ENCODE measurements at places on chromosomes 11 and 22.

- no peak for DNase-seq
These were observed 15.2 kb downstream of the MRGPRG start for GRCh38 chr11:3203221-3204043.

DNA sequence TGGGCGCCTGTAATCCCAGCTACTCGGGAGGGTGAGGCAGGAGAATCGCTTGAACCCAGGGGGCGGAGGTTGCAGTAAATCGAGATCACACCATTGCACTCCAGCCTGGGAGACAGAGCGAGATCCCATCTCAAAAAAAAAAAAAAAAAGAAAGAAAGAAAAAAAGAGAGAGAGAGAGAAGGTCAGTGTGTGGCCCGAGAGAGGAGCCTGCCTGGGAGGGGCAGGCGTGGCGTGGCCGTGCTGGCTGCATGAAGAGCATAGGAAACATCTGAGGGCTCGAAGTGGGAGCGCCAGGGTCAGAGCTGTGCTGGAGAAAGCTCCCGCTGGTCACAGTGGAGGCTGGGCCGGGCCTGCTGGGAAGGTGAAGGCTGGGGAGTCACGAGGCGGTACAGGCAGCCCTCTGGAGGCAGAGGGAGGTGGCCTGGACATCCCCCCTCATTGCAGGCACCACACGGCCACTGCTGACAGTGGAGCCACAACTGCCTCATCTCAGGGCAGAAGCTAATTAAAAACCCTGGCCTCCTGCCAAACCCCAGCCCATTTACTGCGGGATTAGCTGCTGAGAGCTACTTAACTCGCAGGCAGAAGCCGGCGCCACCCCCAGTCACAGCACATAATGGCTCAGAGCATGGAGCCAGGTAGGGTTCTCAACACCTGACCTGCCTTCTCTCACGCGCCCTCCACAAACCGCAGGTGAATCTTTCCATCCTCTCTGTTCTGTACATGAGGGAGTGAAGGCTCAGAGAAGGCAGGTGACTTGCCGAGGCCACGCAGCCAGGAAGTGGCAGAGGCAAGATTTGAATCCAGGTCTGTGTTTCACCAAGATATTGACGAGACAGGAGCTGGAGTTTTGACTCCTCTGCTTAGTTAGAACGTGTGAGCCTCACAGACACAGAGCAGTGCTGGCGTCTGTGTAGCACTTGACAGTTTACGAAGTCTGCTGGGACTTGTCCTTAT lies 32.6 kb downstream of the NFAM1 start:
- DNase-seq: no peak

- DNase-seq: no peak
These were observed 25.7 kb upstream of the CHKA start for GRCh38 chr11:68146704-68147474.

GRCh38 chr22:23684026-23684425 lies 6.8 kb upstream of the RGL4 start:
- no peak for DNase-seq

Measured in left forelimb (tissue), 1 donor.